GM12892 (cell line): ENCODE measurements at places on chromosomes 16 and 17.

DNA sequence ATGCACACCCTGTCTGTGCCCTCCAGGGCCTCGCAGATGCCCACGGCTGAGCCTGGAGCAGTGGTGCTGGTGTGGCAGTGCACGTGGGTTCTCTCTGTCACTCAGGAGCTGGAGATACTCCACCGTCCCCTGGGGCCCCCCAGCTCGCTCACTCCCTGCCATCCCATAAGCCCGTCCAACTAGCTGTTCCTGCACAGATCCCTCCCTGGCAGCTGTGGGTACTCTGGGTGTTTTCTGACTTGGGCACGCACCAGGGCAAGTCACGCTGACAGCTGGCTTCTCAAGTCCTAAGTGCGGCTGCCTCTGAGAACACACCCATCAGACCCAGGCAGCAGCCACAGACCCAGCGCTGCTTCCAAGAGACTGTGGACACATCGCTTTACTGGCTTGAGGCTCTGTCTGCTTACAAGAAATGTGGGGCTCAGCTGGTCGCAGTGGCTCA lies 25.4 kb upstream of the ITGB4 start:
- no peak for DNase-seq

DNA sequence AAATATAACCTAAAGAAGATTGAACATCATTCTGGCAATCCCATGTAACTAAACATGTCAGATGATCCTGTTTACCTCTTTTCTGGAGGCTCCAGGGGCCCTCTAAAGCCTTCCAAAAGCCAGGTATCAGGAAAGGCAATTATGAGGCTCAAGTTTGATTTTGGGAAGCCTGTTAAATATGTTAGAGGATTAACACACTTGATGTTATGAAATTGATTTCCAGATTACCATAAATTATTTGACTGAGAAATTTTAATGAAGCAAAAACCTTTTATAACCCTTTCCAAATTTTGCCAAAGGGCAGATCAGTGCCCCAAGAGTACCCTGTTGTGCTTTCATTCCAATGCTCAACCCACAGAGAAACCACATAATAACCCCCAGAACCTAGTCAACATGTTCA lies 29.3 kb downstream of the PHKB start:
- no peak for DNase-seq

DNA sequence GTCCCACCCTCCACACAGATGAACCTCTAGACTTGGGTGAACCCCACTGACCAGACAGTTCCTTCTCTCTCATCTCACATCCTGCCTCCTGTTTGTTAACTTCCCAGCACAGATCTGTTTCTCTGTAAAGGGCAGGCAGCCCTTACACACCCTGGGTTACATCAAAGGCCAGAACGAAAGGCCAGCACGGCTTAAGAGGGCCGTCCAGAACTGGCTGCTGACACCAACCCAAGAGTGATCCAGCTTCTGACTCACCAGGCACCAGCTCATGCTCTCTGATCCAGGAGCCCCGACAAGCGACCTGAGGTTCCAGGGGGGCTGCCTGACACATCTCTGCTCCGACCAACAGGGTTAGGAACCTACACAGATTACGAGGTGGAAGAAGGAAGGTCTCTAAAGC lies 86.9 kb downstream of the MRM3 start:
- DNase-seq, result no peak

- no peak for DNase-seq
Measured at GRCh38 chr17:70128727-70129238, 40.5 kb upstream of the KCNJ2 start.

DNA sequence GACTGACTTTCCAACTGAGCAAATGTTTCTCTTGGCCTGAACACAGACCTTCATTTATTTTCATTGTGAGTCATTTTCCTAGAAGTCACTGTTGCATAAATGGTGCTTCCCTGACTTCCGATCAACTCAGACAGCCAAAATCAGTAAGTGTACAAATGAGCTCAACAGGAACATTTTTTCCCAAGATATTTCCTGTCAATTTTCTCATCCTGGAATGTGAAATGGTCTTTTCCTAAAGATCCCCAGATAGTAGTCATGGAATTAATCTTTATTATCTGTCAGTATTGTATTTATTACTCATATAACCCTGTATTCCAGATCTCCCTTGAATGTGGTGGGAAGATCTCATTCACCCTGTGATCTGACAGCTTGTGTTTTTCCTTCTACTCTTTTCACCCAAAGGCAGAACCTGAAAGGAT lies 360.3 kb upstream of the KIF2B start:
- no peak for DNase-seq

DNA sequence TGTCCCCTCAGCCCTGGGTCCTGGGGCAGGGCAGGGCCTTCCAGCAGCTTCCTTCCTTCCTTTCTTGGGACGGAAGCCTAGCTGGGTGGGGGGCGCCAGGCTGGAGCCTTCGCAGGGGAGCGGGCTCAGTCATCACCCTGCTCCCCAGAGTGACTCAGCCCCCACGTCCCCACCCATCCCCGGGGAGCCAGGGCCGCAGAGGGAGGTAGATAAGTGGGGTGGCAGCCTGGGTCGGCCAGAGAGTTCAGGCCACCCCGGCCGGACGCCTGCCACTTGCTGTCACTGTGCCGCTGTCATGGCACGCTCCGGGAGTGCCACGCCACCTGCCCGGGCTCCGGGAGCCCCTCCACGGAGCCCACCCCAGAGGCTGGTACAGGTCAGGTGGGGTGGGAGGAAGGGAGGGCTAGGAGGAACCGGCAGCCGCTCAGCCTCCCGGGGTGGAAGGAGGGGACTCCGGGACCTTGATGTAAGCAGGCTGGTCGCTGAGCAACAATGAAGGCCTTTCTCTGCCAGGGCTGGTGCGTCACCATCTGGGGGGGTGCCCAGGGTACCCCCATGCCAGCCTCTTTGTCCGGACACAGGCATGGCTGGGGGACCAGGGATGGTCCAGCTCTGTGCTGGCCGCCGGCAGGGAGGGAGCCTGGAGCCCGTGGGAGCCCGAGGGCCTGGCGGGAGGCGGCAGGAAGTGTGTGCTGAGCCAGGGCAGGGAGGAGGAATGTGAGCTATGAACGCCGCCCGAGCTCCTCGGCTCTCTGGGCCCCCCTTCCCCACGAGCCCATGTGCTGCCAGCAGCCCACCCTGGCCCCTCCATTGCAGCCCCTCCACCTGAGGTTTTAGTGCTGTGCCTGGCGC lies 6.6 kb downstream of the NHERF2 start:
- DNase-seq, result no peak

DNA sequence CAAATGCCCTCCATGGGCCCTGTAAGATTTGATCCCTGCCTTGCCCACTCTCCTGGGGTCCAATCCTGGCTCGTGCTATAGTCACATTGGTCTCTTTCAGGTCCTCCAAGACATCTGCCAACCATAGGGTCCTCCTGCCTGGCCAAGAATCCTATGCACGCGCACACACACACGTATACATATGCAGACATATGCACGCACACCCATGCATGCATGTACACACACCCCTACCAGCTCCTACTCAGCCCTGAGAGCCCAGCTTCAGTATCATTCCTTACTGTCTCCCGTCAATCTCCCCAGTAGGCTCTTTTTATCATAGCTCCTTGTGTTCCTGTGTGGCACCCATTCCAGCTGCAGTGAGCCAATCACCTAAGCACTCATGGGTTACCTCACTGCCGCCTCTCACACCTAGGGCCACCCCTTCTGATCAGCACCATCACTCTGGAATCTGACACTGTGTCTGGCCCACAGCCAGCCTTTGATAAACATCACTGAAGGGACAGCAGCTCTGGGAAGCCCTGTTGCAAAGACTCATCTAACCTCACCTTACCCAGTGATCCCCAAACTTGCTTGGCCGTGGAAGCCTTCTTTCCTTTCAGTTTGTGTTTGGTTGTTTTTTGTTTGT lies 7.9 kb upstream of the DNAH17 start:
- DNase-seq, result no peak

GRCh38 chr17:42409523-42410318 lies 13.3 kb downstream of the CAVIN1 start:
- DNase-seq, result no peak

GRCh38 chr17:660453-660852 lies 54.2 kb downstream of the VPS53 start:
- no peak for DNase-seq

DNA sequence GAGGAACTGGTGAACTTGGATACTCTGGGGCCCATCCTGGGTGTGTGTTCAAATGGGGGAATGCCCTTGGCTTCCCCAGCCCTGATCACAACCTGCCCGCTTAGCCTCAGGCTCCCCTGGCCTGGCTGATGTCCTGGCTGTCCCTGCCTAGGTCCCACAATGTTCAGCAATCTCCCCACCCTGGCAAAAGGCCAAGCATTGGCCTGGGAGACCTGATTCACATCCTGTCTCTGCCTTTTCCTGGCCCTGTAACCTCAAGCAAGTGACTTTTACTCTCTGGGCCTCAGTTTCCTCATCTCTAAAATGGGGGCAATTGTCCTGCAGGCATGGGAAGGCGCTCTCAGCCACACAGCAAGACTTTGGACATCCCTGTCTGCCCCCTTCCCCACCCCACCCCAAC lies 14.4 kb downstream of the CPNE2 start:
- DNase-seq, result no peak

DNA sequence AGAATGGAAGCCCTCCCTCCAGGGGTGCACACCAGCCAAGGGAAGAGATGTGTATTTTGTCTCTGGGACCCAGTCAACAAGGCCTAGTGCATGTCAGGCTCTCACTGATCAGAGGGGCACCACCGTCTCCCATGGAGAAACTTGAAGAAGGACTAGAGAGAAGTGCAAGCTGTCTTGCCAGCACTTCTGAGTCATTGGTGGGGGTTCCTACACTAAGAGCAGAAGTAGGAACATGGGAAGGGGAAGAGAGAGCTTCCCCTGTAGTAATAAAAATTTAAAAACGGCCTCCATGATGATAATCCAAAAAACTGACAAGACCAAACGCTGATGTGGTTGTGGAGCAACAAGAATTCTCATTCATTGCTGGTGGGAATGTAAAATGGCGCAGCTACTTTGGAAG lies 46.3 kb downstream of the DYNLRB2 start:
- DNase-seq, result no peak

DNA sequence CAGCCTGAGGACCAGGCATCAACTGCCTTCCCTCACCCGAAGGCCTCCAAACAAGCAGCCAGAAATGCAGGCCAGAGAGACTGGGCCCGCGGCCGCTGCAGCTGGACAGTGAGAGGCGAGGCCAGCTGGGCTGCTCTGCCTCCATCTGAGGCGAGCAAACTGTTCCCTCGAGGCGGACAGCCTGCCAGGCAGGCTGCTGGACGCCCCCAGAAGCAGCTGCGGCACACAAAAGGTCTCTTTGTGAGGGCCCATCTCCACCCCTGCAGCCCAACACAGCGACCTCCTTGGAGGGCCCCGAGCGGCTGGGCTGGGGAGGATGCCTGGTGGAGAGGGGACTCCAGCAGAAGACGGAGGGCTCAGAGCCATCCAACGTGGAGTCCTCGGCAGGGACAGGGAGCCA lies 4.7 kb downstream of the CORO7 start:
- no peak for DNase-seq

DNA sequence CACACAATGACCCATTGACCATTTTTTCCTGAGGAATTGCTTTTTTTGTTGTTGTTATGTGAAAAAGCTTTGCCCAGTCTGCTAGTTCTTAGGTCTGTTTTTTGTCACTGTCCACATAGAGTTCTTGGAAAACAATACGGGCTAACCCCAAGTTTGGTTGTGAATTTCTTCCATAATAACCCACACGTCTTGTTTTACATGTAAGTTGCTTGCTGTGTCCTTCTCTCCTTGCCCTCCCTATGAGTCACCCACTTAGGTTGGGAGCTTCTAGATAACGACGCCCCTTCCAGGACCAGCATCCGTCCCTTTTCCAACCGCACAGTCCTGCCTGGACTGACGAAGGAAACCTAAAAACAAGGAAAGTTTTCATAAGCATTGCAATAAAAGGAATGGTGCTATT lies 175.3 kb upstream of the HS3ST3A1 start:
- DNase-seq, result no peak

DNA sequence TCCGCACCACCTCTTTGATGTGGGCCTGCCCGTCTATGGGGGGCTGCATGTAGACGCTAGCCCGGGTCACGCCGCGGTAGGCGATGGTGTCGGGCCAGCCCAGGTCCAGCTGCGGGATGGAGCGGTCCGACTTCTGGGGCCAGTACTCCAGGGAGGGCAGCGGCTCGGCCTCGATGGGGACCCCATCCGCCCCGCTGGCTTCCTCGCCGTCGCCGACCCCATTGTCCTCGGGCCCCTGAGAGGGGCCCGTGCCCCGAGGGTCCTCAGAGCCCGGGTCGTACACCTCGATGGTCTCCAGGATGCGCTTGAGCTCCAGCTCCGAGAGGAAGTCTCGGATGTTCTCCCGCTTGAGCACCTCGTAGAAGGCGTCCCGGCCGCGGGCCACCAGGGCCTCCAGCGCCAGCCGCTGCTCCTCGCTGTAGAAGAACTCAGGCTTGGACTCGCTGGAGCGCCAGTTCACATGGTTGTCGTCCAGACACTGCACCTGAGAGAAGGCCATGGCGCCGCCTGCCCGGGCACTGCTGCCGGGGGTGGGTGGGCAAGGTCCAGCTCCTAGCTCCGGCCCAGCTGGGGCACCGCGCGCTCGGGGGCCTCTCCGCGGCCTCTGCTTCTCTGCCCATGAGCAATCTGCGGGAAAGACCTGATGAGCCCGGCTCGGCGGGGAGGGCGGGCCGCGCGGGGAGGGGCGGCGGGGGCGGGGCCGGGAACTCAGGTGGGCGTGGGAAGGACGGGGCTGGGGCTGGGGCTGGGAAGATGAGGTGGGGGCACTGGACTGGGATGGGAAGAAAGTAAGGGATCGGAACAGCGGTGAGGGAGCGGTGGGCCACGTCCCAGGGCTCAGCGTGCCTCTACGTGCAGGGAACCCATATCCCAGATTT lies 782 bp downstream of the FAM83G start:
- peak; percentile 66 for DNase-seq

DNA sequence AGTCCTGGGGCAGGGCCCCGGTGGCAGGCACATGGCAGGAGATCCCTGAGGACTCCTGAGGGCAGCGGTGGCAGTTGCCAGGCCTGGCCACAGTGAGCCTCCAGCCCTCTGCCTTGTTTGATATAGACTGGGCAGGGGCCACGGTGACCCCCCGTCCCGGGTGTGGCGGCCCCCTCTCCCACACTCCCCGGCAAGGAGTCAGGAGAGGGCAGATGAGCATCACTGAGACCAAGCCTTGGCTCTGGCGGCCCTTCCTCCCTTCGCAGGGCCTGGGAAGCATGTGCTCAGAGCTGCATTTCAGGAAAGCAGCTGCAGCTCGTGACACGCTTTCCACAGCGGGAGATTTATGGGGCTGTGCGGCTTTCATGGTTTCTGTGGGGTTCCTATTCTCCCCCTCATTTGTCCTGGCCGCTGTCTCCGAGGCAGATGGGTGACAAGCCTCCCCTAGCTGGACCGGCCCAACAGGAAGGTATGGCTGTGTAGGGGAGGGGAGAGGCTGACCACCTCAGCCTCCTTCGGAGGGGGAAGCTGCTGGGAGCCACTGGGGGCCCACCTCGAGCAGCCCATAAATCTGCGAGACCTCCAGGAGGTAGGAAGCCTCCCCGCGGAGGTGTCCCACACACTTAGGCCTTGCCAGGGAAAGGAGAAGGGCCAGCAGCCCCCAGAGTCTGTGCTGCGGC lies 211.4 kb downstream of the NTN1 start:
- no peak for DNase-seq

DNA sequence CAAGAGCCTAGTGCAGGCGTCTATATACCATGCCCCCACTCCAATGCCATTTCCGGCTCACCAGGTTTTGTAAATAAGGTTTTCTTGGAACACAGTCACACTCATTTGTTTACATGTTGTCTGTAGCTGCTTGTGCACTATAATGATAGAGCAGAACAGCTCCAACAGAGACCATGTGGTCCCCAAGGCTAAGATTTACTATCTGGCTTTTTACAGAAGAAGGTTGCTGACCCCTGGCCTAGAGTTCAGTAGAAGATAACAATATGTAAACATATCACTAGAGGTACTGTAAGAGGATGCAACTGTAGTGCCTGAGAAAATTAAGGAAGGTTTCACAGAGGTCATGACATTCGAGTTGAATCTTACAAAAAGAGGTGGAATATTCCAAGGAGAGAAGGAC lies 66.3 kb downstream of the CACNG1 start:
- DNase-seq, result no peak
